ENCODE measurements at places on chromosomes 4 and X. TPM values are rescaled to one million over a fixed set of nuclear protein-coding genes. Genes with fewer than 3 reads are reported as not detected.

GRCh38 chr4:60404027-60404426 lies 796.1 kb upstream of the ADGRL3 start:
- DNase-seq: no peak

DNA sequence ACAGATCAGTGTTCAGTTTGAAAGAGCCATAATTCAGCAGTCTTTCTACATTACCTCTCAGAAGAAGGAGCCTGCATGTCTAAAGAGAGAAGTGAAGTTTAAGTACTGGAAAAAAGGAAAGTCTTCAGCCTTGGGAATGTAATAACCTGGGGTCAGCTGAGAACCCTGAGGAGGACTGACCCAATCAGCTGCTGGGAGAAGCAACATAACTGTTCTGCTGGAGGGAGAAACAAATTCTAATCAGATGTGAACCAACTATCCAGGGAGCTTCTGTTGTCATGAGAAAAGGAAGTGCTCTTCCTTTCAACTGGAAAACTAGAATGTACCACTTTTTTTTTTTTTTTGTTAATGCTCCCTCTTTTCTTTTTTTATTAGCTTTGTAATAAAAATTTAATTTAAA lies 64.5 kb upstream of the PDE5A start:
- DNase-seq: no peak

DNA sequence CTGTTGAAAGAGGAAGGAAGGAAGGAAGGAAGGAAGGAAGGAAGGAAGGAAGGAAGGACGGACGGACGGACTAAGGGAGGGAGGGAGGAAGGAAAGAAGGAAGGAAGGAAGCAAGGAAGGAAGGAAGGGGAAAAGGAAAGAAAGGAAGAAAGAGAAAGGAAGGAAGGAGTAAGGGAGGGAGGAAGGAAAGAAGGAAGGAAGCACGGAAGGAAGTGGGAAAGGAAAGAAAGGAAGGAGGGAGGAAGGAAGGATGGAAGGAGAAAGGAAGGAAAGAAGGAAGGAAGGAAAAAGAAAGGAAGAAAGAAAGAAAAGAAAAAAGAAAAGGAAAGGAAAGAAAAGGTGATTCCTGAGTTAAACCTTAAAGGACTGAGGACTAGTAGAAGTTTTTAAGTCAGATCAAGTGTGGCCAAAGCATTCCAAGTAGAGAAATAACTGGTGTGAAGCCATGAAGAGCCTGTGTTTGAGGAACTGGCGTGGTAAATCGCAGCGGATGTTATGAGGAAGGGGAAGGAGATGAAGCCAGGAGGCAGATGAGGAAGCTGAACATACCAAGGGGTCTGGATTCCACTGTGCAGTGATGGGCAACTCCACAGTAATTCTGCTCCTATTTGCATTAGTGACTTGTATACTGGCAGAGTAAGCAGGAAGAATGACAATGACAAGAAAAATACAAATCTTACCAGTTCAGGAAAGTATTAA lies 163.5 kb downstream of the MGST2 start:
- no peak for DNase-seq

GRCh38 chrX:11791090-11791489 lies 33.1 kb downstream of the MSL3 start:
- DNase-seq: no peak

DNA sequence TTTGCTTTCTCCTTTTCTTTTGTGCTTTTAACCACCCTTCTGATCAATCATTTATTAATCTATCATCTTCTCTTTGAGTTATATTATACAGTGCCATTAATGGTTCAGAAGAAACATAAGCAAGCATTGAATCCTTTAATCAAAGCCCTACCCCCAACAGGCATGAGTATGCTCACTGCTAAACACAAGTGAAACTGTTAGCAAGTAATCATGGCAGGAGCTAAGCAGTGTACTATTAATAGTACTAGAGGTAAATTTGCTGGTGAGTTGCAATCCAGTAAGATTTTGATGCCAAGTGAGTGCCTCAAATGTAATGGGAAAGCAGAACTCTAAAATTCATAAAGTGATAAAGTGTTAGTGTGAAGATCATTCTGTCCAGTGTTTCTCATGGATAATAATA lies 57.2 kb downstream of the FNIP2 start:
- no peak for DNase-seq

DNA sequence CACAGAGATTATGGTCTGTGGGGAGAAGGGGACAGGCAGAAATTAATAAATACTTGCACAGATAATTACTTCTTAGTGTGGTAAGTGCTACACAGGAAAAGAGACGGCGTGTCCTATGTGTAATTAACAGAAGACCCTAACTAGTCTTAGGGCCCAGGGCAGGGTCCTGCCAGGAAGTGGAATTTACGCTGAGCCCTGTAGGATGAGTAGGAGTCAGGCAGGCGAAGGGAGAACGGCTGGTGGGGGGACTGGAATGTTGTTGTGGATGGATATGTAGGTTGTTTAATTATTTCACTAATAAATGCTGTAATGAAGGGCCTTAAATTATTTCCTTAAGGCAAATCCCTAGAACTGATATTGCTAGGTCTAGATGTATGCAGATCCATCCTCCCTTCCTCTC lies 26.7 kb upstream of the MFAP3L start:
- no peak for DNase-seq

GRCh38 chr4:69836287-69836686 lies 23.7 kb downstream of the SULT1E1 start:
- DNase-seq: no peak

DNA sequence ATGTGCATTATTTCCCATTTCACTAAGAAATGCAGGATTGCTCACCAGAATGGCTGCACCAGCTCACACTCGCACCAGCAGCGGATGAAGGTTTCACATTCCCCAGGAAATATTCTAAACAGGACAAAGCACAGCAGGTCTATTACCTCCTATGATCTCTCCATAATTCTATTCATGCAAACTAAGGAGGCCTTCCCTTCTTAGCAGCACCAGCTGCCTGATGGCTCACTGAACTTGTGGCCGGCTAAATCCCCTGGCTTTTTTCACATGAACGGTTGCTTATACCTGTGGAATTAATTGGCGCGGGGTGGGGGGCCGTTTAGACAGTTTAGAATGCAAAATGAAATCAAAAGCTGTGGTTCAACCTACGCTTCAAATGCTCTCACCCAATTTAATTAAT lies 73.5 kb upstream of the SRD5A3 start:
- DNase-seq: no peak

GRCh38 chrX:122866532-122866931 lies 317.5 kb upstream of the GRIA3 start:
- DNase-seq: peak; percentile 56

DNA sequence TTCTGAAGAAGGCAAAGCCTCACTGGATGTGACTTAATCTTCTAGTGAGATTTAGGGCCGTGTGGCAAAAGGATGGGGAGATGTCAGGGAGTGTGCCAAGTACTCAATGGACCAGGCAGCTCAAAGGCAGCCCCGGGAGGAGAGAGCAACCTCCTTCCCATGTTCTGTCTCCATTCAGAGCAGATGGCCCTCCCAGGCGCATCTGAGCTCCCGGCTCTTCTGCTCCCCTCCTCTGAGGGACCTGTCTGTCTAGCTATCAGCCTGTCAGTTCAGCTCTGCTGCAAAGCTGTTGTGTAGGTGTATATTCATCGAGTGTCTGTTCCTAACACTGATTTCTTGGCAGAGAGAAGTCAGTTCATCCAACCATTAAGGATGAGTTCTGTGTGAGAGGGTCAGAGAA lies 10.9 kb upstream of the PORCN start:
- peak; percentile 15 for DNase-seq

- no peak for DNase-seq
Measured at GRCh38 chr4:147891476-147892115, 159.7 kb downstream of the ARHGAP10 start.

GRCh38 chr4:57492251-57492878 lies 382.2 kb upstream of the IGFBP7 start:
- DNase-seq: peak; percentile 15

DNA sequence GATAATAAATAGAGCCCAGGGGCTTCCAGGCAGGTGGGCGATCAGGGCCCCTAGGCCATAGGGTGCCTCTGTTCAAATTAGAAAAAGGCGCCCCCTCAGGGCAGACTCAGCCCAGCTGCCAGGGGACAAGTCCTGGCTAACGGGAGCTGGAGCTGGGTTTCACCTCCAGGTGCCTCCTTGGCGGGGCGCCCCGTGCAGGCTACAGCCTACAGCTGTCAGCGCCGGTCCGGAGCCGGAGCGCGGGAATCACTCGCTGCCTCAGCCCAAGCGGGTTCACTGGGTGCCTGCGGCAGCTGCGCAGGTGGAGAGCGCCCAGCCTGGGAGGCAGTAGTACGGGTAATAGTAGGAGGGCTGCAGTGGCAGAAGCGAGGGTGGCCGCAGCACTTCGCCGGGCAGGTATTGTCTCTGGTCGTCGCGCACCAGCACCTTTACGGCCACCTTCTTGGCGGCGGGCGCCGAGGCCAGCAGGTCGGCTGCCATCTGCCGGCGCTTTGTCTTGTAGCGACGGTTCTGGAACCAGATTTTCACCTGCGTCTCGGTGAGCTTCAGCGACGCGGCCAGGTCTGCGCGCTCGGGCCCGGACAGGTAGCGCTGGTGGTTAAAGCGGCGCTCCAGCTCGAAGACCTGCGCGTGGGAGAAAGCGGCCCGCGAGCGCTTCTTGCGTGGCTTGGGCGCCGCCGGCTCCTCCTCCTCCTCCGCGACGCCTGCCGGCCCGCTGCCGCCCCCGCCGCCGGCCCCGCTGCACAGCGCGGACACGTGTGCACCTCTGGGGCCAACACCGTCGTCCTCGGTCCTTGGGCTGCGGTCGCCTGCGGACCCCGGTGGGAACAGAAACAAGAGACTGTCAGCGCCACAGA lies 2.4 kb downstream of the NKX3-2 start:
- DNase-seq: no peak

DNA sequence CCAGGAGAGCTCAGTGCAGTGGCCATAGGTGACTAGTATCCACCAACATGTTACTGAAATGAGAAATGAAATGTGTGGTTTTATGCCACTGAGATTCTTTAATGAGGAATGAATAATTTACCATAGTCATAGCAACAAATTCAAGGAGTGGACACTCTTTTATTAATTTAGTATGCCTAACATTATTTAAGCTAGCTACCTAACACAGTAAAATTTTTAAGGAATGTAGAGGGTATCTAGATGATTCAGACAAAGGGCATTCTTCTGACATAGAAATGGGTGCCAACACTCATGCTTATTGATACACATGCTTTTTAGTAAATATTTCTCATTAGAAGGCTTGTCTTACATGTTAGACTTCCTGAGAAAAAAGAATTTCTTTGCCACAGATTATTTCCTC lies 33.3 kb upstream of the SULT1B1 start:
- DNase-seq: no peak

DNA sequence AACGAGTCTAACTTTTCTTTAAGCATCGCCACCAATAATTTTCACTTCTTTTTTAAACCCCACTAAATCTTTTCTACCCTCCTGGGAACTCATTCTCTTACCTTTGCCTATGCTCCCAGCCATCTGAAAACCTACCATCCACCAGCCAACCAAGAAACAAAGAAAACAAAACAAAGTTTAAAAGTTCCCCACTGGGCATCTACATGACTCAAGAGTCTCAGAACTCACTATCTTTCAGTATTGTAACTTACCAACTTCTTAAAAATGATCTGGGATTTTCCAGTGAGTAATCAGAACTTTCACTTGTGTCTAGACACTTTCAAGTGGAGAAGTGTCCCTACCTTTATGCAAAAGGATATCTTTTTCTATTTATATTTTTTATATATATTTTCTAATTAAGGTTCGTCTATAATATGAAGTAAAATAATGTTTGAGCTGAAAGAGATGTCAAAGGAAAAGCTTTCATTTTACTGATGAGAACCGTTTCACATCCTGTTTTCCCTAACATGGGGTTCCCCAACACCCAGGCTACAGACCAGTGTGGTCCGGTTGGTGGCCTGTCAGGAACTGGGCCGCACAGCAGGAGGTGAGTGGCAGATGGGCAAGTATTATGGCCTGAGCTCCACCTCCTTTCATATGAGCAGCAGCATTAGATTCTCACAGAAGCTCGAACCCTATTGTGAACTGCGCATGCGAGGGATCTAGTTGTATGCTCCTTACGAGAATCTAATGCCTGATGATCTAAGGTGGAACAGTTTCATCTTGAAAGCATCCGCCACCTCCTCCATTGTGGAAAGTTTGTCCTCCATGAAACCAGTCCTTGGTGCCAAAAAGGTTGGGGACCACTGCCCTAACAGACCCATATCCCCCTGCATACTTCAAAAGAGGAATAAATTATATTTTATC lies 9.8 kb upstream of the TIGD2 start:
- no peak for DNase-seq

GRCh38 chr4:122150931-122151330 lies 1.2 kb upstream of the BLTP1 start:
- no peak for DNase-seq

DNA sequence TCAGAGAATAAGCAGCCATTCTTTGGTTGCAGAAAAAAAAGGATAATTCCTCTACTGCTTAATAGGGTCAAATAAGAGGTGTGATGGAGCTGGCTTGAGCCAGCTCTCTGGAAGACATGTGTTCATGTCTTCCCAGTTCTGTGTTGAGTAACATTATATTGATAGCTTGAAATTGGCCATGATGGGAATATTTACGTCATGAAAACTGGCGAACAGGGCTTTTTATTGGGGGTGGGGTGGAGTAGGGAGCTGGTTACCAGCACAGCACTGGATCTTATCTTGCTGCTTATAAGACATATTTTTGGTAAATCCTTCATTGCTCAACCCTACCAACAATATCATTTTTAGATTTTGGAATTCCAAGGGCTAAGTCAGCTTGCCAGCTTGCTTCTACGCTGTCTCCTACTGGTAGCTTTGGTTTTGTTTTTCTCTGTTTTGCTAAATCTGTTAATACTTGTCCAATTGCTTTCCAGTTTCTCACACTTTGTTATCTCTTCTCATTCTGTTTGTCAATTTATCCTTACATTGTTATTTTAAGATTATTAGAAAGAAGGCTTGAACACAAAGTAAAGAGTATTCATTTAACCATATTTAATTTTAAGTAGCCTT lies 25.3 kb upstream of the GBA3 start:
- DNase-seq: no peak

GRCh38 chr4:32697281-32697814 lies 1977.2 kb downstream of the PCDH7 start:
- DNase-seq: no peak

MTTP gene
- not detected for total RNA-seq

FRG2 gene
- total RNA-seq: 1.4 TPM

SPANXB1 gene
- 0.55 TPM for total RNA-seq

Measured in HT1080 (cell line).